Activated T-cell treated with anti-CD3 and anti-CD28 coated beads, Interleukin-2, amount 50 U/mL, for 1 hour (primary cell): ENCODE measurements at places on chromosomes 3 and 15.

- DNase-seq, result no peak
Observed at GRCh38 chr3:52036222-52036694, 20.1 kb downstream of the DUSP7 start.

DNA sequence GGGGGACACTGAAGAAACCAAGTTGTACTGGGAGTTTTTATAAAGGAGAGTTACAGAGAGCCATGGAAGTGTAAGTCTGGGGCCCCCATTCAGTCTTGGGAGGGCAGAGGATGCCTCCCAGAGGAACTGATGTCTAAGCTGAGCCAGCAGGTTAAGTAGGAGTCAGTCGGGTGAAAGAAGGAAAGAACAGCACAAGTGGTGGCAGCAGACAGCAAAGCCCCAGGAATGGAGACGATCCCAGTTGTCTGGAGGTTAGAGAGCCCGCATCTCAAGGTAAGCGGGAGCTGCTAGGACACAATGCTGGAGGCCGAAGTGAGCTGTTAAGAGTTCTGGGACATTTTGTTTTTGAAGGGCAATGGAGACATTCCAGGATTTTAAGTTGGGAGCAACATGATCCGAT lies 88.8 kb downstream of the TAMM41 start:
- DNase-seq, result no peak

DNA sequence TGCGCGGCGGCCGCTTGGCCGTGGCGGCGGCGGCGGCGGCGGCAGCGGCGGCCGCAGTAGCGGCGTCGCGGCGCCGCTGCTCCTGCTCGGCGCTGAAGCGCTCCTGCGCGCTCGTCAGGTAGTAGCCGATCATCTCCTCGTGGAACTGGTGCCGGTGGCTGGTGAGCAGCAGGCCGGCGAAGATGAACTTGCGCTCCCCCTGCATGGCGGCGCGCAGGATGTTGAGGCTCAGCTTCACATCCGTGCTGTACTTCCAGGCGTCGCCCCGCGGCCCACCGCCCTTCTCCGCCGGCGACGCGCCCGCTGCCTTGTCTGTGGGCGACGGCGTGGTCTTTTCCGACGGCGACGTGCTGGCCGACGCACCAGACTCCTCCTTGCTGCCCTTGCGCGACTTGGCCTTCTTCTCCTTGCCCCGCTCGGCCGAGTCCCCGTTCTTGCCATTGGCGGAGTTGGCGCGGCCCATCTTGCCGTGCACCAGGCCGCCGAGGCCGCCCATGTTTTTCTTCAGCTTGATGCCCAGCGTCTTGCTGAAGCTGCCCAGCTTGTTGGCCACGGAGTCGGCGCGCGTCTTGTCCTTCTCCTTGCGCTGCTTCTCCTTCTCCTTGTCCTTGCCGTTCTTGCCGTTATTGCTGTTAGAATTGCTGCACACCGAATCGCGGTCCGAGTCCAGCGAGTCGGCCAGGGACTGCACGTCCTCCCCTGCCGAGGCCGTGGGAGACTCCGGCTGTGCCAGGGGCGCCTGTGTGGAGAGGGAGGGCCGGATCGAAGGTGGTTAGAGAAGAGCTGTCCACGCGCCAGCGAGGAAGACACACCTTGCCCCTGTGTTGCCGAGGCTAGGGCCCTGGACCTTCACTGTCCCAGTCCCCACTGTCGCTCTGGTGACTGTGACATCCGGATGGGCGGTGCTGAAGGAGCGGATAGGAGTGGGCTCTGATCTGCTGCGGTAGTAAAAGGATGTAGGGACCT lies 157.6 kb downstream of the KLF13 start:
- DNase-seq, result peak; percentile 63

GRCh38 chr3:72427624-72428023 lies 420.6 kb downstream of the SHQ1 start:
- no peak for DNase-seq

- no peak for DNase-seq
Observed at GRCh38 chr15:66834881-66835878, 133.1 kb downstream of the SMAD6 start.

DNA sequence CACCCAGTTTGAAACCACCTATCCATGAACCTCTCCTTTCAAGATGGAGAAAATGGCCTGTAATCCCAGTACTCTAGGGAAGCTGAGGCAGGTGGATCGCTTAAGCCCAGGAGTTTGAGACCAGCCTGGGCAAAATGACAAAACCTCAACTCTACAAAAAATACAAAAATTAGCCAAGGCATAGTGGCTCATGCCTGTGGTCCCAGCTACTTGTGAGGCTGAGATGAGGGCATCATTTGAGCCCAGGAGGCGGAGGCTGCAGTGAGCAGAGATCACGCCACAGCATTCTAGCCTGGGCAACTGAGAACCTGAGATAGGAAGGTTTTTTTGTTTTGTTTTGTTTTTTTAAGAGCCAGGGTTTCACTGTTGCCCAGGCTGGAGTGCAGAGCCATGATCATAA lies 5.4 kb downstream of the TKT start:
- no peak for DNase-seq
